ENCODE measurements at places on chromosomes 12 and 14.

DNA sequence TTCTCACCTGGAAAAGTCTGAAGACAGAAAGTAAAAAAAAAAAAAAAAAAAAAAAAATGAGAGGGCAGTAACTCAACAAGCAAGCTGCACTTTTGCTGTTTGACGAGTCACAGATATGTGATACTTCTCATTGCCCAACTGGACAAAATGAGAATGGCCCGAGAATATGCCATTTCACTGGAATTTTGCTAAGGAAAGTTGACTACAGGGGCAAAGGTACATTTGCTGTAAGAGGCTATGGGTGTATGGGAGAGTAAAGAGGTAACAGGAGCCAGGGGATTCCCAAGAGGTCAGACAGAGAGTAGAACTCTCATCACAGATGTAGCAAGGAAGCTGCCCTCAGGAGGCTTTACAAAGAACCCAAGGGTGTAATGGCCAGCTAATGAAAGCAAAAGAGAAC lies 22.9 kb downstream of the KIF21A start:
- no peak for DNase-seq

- DNase-seq = no peak
Observed at GRCh38 chr12:91419809-91420208, 237.2 kb upstream of the DCN start.

DNA sequence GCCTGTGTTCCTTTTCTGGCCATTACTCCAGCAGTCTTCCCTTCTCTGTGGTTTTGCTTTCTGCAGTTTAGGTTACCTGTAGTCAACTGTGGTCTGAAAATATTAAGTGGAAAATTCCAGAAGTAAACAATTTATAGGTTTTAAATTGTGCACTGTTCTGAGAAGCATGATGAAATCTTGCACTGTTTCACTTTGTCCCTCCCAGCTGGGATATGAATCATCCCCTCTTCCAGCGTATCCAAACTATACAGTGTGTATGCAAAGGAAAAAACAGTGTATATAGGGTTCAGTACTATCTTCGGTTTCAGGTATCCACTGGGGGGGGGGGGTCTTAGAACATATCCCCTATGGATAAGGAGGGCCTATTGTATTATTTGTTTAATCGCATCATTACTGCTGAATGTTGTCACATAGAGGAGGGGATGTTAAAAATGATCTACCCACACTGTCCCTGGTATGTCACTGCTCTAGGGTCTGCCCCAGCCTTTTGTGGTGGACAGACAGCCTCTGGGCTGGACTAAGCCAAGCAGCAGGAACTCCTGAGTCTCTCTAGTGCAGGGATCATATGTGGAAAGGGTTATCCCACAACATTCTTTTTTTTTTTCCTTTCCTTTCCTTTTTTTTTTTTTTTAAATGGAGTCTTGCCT lies 109.1 kb upstream of the MAX start:
- DNase-seq = no peak

DNA sequence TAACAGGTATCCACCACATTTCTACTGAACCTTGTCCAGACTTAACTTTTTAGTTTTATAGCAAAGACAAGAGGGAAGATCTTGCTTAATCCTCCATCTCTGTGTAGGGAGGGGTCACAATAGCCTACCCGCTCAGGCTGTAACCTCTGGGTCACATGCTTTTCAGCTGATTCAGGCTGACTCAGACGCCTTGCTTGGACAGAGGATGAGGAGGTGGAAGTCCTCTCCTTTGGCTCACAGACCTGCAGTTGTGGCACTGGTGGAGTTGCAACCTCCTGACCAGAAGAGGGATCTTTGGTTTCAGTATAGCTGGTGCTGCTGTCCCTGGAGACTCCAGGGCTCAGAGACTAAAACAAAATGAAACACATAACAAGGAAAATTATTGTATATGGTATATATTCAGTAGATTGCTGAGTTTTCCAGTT lies 16.2 kb downstream of the ACIN1 start:
- DNase-seq = no peak

DNA sequence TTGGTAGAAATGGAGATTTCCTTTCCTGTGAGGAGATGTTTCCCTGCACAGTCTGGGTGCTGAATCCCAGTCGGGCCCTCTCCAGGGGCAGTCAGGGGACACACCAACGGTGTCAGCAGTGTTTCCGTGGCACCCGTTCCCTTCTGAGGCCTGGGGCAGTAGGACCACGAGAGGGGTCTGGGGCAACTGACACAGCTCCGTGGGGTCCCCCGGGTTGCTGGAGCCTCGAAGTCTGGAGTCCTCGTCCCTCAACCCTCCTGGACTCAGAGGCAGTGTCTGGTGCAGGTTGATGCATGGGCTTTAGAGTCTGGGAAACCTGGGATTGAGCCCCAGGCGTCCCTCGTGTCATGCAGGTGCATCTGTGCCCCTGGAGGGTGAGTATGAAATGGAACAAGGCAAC lies 327.3 kb downstream of the ADGRD1 start:
- DNase-seq = no peak

DNA sequence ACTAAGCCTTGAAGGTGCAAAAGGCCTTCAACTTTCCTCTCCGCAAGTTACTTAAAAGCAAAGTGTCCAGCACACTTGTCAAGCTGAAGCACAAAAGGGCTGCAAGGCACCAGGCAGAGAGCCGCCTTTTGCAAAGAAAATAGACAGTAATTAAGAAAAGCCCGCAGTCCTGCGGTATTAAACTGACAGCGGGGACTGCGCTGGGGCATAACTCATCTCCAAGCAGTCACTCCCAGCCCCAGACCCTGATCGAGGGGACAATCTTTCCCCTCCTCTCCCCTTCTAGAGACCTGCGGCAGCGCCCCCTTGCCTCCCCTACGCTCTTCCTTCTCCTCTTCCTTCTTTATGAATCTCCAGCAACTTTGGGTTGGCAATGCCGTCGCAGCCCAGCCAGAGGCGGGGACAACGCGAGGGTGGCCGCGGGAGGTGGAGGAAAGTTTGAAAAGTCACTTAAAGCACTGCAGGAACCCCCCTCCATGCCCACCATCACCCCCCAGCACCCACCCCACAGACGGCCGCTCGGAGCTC lies 200.9 kb upstream of the CAND1 start:
- DNase-seq = peak; percentile 27

- DNase-seq = no peak
Observed at GRCh38 chr14:72063761-72064282, 131.6 kb downstream of the RGS6 start.

DNA sequence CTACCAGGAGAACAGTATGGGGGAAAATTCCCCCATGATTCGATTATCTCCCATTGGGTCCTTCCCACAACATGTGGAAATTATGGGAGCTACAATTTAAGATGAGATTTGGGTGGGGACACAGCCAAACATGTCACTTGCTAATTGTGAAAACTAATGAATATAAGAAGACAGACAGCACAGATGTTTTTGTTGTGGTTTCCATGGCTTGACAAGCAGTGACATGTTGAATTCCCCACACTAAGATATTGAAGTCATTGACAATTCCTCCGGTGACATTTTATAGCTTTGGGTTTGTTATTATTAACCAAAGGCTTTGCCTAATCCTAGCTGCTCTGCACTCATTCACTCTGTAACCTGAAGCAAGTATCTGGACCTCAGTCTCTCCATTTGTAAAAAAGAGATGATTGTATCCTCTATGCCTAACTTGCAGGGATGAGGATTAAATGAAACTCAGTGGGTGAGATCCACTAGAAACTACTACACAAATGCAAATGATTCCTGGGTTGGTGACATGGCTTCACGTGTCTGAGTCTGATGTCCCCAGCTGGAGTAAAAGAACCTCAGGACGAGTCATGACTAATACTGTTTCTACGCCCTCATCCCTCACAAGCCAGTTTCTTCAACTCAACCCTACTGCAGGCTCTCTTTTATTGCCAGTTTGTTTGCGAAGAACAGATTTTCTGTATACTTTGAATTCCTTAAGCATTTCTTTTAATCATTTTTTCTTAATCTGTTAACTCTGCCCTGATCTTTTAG lies 71.6 kb downstream of the ASCL1 start:
- no peak for DNase-seq

GRCh38 chr12:45660330-45660729 lies 69.2 kb upstream of the ARID2 start:
- no peak for DNase-seq

DNA sequence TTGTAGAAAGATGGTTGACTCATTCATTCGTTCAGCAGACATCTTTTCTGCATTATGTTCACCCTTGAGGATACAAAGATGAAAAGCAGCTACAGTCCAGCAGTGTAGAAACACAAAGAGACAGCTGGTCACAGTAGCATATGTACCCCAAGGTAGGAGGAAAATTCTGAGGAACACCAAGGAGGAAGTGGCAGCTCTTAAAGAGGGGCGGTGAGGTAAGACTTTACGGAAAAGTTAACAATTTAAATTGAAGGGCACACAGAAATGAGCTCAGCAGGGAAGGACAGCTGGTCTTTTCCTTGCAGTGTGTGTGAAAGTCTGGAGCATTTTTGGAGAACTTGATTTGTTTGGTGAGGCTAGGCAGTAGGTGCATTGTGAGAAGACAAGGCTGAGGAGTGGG lies 3.5 kb downstream of the SLC35E3 start:
- DNase-seq = no peak

DNA sequence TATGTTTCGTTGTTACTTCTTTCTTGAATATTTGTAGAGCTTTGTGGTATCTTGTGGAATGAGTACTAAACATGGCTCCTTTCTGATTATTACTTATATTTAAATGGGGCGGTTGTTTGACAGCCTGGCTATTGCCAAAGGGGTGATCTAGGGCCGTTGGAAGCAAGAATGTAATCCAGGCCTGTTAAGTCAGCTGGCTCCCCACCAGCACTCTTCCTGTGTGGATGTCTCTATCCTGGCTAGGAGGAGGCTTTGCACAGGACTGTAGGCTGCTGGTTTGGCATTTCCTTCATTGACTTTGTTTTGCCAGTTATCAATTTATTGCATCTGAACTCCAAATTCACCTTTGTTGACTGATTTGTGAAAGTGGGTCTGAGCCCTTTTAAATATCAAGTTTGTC lies 5.6 kb downstream of the FAM234B start:
- no peak for DNase-seq

DNA sequence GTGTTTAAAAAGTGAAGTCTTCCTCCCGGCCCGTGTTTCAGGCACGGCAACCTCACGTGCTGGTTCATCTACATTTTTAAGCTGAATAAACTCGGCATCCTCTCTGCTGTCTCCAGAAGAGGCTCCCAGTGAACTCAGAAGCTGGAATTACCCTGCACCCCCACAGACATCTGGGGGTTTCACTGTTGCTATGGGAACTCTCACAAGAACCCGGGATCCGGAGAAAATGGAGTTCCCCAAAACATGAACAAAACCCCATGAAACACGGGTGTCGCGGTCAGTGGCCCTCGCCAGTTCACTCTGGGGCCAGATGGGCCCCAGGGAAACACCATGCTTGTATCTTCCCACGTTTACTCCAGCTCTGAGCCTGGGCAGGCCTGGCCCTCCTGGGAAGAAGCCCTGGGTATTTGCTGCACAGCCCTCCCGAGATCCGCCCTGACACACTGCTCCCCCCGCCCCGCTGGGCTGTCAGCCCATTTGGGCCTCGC lies 143.7 kb downstream of the PIWIL1 start:
- no peak for DNase-seq

DNA sequence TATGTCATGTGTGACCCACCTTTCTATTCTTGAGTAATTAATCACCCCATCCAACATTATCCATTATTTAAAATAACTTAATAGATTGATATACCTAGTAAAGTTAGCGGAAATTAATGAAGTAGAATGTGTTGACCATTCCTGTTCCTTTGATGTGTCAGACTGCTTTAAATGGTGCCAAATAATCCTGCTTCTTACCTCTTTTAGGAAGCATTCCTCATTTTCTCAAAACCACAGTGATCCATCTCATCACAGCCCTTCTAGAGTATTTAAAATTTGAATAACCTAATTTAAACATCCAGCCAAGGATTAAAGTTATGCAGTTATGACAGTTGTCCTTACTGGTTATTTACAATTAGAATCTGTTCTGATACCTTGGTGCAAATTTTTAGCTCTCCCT lies 6.9 kb downstream of the MGAT4C start:
- DNase-seq = no peak

GRCh38 chr14:82366803-82367202 lies 833.1 kb upstream of the SEL1L start:
- DNase-seq = no peak

GRCh38 chr14:90641615-90642243 lies 174.5 kb downstream of the TTC7B start:
- peak; percentile 45 for DNase-seq

DNA sequence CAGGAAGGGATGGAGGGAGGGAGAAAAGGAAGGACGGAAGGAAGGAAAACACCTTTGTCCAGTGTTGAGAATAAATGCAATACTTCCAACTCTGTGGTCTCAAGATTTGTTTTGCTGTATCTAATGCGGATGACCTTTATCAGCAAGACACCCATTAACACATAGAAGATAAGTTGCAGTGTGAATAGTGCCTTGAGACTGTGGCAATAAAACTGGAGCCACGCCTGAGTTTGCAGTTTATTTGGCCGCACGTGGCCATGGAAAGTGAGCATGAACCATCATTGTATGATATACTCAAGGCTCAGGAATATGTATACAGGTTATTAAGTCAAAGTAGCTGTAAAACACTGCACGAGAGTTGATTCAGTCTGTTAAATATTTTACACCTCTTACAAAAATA lies 113.6 kb upstream of the EEA1 start:
- no peak for DNase-seq

DNA sequence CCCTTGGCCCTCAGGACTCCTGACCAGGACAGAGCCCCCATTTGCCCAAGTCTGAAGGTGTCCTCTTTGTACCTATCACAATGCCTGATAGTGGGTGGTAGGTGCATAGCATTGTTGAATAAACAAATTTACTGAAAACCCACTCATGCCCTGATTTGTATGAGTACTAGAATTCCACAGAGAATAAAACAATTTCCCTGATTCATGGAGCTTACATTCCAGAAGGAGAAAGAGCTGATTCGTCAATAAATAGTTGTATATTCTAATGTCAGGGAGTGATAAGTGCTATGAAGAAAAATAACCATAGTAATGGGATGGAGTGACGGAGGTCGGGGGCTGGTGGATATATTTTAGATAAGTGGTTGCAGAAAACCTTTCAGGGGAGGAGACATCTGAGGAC lies 117.0 kb downstream of the SRGAP1 start:
- no peak for DNase-seq

DNA sequence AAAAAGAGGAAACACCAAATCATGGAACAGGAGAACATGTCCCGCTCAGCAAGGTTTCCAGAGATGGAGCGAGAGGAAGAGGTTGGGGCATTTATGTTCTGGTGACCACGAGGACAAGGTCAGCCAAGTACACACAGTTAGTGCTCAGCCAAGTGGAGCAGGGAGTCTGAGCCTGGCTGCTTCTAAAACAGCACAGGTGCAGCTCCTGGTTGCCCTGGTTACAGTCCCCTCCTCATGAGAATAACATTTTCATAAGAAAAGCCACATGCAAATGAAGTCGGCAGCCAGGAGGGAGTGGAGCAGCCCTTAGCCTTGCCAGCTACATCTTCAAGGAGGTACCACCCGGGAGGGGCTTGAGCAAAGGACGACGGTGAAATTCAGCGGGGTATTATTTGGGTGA lies 81.8 kb downstream of the NOS1 start:
- no peak for DNase-seq

DNA sequence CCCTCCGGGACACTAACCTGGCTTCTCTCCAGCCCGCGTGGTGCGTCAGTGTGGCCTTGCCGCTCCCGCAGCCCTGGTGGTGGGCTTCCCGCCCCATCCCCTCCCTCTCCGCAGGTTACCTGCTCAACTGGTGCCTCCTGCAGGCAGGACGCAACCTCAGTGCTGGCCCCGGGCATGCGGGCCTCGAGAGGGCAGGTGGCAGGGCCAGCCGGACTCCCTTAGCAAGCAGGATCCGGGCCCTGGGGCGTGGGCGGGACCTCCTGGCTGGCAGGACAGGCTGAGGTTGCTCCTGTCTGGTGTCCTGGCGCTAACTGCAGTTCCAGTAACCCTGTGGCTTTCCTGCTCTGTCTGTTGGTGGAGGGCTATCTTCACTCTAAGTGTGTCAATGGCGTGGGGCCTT lies 8.6 kb upstream of the ADSS1 start:
- no peak for DNase-seq
